ENCODE measurements at places on chromosomes 3 and 15. TPM values are rescaled to one million over a fixed set of nuclear protein-coding genes. Genes with fewer than 3 reads are reported as not detected.

ADGRG7 gene
- polyA plus RNA-seq = not detected

NPHP3 gene
- 23.8 TPM for polyA plus RNA-seq

ASB14 gene
- polyA plus RNA-seq = 1.4 TPM

ARNT2 gene
- polyA plus RNA-seq = 130 TPM

TGM4 gene
- polyA plus RNA-seq = 0.08 TPM

PLA2G4D gene
- polyA plus RNA-seq = 0.10 TPM

SLC24A5 gene
- 1.9 TPM for polyA plus RNA-seq

CCR8 gene
- polyA plus RNA-seq = not detected

PROS1 gene
- polyA plus RNA-seq = 20.1 TPM
